ENCODE measurements at places on chromosomes 5 and 9.

DNA sequence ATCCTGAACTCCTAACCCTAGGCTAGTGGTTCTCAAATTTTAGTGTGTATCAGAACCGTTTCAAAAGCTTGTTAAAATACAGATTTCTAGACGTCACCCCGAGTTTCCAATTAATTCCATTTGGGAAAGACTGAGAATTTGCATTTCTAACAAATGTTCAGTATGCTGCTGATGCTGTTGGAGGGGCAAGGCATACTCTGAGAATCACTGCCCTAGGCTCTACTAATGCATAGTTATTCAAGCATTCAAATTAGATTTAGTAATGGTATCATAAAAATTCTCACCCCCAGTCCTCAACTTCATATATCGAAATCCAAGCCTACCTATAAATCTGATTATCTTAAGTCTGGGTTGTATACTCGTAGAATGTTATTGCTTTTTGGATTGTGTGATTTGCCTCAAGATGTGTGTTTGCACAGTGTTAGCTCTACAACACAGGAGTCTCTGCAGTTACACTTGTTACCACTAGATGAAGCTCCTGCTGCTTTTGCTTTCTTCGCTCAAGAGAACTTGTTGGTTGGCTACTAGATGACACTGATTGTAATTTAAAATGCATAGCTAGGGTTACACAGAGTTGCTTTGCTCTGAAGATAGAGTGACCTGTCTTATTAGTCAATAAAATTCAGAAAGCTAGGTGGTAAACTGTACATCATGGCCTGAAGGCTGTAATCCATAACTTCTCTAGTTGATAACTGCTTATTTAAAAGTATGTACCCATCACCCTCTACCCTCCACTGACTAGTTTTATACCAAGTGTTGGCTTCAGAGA, 7.5 kb upstream of the ERAP2 start:
- no peak for DNase-seq

- no peak for DNase-seq
These were observed 390.3 kb downstream of the ANXA1 start for GRCh38 chr9:73541923-73542322.

DNA sequence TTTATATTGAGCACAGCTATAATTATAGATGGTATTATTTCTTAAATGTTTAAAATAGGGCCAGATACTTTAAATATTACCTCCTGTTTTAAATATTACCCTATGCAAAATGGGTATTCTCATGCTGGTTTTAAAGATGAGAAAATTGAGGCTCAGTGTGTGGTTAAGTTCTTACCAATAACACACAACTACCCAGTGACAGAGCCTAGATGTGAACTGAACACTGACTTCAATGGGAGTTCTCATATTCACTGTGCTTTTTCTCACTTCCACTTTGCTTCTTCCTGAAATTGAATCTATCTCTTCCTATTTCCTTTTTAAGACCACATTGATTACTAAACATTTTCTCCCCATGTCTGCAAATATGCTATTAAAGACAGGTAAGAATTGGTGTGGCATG, 135.8 kb upstream of the TUSC1 start:
- DNase-seq = no peak

DNA sequence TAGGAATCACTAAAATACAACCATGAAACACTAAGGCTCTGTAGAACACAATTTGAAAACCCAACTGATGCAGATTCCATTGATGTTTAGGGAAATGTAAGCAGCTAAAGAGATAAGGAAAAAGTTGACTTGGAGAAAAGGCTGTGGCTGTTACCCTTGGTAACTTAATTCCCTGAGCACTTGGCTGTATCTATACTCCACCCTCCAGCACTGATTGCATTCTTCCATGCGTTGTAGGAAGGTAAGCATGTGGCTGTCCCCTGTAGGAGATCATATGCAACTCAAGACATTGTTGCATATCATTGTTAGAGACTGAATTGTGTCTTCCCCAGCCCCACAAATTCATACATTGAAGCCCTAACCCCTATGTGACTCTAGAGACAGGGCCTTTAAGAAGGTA, 184.5 kb downstream of the CEMIP2 start:
- no peak for DNase-seq

DNA sequence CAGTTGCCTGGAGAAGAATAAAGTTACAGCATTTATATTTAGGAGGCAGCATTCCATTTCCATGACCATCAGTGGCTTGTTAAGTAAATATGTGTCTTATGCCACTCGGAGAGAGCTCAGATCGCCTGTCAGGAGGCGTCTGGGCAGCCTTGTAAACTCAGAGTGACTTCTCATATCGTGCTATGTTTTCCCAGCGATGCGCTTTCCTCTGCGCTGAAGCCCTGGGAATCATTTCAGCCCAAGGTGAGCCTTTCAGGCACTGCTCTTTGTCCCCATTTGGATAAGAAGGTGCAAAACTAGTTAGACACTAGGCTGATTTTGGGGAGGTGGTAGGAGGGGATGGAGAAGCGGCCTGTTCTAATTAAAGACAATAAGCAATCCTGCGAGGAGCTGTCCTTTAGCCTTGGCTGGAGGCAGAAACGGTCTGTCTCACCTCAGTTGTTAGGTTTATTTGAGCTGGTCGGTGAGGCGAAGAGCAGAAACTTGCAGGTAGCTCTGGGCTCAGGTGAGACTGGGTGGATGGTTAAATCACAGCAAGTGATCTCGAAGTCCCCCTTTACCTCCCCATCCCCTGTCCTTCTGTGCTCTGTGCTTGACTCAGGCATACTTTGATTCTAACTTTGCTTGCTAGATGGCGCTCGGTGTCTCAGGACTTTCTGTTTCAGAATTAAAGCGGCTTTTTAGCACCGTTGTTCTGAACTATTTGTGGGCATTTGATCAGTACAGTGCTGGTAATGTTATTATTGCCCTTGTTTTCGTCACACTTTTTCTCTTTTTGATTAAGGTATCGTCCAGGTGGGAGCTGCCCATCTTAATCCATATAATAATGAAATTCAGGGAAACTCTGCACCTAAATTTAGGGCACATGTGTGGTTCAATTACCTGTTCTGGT, 24.6 kb downstream of the NR2F1 start:
- no peak for DNase-seq

DNA sequence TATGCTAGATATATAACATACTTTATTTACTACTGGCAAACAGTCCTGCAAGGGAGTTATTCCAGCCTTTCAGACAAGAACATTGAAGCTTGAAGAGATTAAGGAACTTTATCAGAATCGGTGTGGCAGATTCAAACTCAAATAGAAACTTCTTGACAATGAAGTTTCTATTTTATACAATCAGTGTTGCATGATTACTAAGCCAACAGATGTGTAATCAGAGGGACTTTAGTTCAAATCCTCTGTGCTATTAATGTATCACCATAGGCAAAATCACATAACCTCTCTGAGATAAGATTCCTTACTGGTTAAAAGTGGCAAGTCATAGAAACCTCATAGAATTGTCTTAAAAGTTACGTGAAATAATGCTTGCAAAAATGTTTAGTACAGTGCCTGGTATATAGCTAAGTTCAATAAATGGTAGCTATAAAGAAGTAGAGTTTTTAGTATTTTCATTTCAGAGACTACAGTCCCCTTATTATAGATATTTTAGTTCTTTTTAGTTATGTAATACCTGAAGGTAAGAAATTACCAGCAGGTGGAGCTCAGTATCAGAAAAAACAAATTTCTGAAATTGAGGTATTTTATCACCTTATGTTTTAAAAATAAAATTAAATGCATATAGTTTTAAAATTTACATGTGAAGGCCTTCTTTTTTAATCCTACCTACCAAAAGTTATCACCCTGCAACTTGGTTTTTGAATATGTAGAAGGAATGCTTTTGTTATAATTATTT, 172.1 kb downstream of the FER start:
- DNase-seq = no peak

GRCh38 chr9:93976081-93976480, 20.9 kb upstream of the BARX1 start:
- no peak for DNase-seq

DNA sequence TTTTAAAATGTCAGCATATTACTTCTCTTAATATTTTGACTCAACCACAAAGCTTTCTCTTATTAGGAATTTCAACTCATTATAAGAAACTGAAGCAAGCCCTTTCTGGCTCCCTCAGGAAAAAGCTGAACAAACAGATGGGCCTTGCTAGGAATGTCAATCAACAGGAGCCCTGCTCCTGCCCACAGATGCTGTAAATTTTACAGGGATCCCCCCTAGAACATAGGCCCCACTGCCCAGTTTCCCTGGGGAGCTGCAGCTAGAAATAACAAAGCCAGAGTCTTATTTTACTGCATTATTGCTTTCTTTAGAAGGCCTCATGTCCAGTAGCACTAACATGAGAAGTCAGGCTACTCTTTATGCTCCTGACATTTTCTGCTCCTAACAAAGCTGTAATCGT, 103.8 kb downstream of the PCSK1 start:
- DNase-seq = no peak

DNA sequence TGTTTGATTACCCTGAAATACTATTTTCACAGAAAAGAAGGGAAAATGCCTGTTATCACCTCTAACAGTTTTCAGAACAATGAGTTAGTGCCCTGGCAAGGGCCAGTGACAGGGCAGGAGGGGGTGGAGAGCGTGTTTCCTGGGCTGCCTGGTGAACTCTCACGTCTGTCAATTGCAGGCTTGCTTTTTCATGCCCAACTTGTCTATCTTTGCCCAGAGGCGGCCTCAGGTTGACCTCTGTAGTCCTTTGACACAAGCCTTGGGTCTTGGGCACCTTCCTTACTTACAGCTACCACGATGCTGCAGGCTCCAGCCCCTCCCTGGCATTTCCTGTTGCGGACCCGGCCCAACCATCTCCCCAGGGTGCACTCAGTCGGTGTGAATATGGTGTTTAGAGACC, 2.2 kb upstream of the CEL start:
- no peak for DNase-seq

DNA sequence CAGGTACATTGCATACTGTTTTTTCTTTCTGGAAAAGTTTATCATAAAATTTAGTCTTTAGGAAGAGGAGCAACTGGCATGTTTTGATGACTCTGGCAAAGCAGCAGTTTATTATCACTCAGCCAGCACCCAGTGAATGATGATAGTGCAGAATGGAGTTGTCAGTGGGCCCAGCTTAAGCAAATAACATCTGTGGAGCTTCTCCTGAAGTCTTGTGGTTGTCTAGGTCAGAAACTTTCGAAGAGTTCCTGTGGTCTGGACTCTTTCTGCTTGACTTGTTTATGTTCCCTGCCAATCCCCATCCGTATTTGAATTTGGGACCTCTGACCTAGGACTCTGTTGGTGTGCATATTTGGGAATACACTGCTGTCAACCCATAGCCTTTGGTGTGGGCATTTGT, 38.1 kb upstream of the C5orf47 start:
- DNase-seq = no peak

DNA sequence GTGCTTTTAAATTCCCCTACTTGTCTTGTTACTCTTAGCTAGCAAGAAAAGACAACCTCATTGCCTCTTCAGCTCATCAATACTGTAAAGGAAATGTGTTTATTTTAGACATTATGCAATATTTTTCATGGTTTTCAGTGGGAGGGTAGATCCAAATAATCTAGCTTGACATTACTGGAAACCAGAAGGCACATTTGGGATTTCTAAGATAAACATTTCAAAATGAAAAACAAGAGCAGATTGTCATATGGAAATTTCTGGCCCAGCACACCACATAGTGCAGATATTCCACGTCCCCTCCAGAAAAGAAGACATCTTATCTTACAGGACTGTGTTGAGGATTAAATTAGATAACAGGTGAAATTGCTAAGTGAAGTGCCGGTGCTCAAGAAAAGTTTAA, 296.9 kb downstream of the MSX2 start:
- DNase-seq = no peak

DNA sequence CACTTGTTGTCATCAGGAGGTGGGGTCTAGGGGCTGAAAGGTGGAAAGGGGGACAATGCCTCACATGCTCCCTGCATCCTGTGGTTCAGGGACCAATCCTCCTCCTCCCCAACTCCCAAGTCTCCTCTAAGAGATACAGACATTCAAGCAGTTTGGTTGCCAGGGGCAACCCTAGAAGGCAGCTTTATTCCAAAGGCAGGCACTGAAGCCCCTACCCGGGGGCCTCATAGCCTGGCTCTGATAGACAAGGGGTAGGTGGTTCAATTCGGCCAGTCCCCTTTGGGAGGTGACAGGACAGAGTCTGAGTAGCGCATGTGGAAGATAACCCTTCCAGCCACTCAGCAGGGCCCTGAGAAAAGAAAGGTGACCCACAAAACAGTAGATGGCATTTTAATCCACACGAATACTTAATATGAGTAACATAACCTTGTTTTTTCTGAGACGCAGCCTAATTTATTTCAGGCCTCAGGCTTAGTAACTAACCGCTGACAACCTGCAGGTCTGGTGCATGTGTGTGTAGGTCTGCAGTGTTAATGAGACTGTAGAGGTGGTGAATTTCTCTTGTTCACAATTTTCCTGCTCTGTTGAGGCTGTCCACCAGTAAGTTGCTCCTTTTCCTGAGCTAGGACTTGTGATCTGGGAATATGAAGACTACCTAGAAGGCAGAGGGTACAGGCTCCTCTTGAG, 31.3 kb upstream of the HSPA9 start:
- no peak for DNase-seq

Data from activated CD8-positive, alpha-beta memory T cell treated with anti-CD3 and anti-CD28 coated beads, Interleukin-2, amount 50 U/mL, for 48 hours (primary cell).